OCI-M1 (cell line): ENCODE measurements at places on chromosomes 3 and 15.

DNA sequence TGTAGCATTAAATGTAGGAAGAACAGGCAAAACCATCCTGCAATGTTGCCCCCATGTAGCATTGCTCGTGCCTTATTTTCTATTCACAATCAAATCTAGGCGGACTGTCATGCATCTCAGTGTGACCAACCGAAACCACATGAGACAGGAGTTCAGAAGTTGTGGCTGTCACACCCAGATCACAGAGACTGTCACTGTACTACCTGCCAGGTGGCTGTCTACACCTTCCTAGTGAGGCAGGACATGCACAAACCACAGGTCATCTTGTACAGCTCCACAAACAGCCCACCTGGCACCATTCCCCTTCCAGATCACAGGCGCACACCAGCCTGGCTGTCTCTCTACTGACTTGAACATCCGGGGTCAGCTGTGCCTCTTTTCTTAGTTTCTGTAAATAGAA, 392.8 kb downstream of the OCA2 start:
- DNase-seq, result no peak

DNA sequence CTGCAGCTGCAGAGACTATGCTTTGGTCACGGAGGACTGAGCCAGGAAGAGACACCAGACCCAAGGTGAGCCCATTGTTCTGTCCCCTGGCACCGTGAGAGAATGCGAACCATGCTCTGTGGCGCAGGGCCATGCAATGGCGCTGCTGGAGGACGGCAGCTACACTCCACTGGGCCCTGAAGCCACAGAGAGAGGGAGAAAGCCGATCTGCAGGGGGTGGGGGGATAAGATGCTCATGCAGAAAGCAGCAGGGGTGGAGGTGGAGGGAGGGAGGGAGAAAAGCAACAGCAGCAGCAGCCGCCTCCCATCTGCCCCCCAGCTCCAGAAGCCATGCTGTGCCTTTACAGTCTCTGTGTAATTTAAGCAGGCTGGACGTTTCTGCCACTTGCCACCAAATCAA, 5.3 kb downstream of the BDH1 start:
- DNase-seq, result no peak

DNA sequence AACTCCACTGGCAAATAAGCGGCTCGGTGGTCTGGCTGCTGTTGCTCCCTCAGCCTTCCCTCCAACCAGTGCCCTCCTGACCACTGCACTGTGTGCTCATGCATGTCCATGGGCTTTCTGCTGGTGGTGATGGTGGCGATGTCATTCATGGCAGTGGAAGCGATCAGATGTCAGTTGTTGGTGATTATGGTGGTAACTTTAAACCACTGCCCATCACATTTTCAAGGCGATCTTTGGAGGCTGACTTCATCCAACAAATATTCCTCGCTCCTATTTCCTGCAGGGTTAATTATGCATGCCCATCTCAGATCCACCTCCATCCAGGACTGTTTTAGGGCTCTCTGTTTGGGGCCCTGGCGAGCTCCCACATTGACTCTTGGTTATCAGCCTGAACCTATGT, 13.4 kb upstream of the HCN4 start:
- DNase-seq, result no peak

GRCh38 chr3:73234354-73235014, 173.0 kb downstream of the EBLN2 start:
- no peak for DNase-seq

- no peak for DNase-seq
Measured at GRCh38 chr3:14537590-14538450, 2.3 kb downstream of the GRIP2 start.

DNA sequence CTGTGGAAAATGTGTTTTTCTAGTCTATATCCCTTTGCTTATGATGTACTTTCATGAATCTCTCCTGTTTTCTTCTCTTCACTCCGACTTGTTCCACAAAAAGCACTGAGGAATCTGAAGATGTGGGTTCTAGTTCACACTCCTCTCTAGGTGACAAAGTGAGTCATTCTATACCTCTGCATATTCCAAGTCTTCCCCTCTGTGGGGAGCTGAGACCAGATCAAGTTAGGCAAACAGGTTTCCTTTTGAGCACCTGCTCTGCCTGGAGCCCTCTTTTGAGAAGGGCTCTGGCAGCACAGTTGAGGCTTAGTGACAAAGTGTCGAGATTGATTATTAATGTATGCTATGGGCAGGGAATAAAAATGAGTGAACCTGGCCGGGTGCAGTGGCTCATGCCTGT, 82.4 kb upstream of the VGLL4 start:
- DNase-seq, result no peak

DNA sequence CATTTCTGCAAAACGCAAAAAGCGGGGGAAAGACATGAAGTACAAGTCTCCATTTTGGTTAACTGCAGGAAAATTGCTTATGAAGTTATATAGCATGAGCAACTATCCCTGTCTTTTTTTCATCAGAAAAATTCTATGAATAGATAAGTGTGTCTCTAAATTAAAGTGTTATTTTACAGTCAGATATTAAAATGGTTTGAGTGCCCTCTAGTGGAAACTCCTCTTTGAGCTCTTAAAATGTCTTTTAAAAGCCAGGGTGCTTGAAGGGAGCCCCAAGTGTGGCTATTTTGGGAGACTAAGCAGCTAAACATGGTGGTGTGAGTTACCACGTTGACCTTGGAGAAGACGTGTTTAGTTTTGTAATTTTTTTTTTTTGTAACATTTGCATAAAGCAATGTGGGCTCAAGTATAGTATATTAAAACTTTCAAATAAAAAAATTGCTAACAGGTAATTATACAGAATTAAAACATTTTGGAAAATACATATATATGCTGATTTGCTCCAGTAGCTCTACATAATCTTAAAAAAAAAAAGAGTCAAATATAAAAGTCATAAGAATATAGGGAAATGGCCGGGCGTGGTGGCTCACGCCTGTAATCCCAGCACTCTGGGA, 77.2 kb downstream of the PPP2R3A start:
- DNase-seq, result peak; percentile 70

DNA sequence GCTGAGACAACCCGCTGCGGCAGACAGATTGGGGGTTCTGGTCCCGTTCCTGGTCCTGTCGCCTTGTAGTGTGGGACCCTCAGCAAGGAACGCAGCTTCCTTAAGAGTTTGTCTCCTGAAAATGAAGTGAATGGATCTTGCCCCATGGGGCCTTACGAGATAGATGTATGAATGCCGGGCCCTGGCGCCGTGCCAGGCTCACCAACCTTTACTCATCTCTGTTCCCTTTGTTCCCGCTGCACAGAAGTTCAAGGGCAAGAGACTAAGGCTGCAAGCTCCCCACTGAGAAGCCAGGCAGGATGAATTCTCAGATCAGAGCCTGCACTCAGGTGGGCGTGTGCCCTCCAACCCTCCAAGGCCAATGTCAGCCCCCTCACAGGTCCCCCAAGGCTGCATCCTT, 162.7 kb upstream of the IQSEC1 start:
- no peak for DNase-seq

DNA sequence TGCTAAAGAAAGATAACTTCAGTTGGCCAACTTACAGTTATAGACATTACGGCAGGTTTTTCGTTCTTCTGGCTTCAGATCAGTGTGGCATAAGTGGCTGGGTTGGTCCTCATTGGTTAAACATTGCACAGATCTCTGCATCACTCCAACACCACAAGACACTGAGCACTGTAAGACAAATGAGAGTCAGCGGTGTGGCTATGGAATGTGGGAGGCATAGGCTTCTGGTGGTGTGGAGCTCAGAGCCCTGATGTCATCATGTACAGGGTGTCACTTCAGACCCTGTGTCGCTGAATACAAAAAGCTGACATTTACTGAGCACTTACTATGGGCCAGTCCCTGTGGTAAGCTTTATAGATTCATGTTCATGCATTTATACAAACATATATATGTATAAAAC, 146.0 kb downstream of the ADAMTS9 start:
- no peak for DNase-seq

DNA sequence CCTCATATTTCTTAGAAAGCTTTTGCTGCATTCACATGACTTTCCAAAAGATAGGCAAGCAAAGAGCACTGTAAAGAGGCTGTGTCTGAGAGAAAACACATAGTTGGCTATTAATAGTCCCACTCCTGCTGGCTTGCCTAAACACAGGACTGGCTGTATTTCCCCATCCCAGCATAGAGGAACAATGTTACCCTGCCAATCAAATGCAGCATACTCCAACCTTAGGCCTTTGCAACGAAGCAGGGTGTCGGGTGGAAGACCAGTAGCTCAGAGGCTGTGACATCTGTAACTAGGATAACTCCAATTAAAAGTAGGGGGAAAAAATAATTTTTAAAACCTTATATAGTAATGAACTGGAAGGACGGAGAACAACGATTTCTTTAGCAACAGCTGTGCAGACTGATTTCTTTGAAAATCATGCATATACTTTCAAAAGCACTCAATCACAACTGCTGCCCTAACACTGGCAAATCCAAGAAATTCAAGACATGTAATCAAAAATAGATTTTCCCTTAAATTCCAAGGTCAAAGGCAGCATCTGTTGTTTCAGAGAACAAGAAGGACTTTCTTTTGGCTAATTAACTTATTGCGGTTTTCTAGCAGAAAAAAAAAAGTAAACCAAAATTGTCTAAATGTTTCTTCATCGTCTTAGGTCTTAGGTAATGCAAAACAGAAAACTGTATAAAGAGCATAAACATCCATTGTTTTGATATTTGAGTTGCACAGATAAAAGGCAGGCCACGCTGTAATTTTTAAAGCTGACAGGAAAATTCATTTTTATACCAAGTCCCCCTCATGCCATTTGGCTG, 139.3 kb downstream of the TNIK start:
- DNase-seq, result no peak

- no peak for DNase-seq
Measured at GRCh38 chr3:142894493-142894892, 5.6 kb upstream of the PCOLCE2 start.

GRCh38 chr15:28123408-28124023, 24.4 kb upstream of the OCA2 start:
- peak; percentile 57 for DNase-seq

DNA sequence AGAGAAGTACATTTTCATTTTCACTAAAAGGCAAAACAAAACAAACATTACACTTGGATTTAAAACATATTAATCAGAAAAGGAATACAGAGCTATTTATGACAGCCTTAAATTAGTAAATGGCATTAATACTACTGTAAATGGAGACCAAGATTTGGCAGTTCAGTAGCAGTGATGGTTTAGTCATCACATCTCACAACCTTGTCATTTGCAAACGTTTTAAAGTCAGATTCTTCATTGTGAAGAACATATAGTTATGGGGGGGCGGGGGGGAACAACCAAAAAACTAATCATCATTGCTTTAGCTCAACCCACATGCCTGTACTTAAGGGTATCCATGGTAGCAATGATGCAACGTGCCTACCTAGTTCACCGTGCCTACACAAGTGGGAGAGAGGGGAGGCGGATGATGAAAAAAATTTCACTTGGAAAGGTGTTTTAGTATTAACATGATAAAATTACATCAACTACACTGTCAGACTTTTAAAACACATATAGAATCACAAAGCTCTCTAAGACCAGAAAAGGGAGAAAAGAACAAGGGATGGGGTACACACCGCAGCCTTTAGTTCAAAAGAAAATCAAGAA, 40.1 kb downstream of the DLG1 start:
- no peak for DNase-seq

- peak; percentile 40 for DNase-seq
Measured at GRCh38 chr15:64574301-64575017, 114.1 kb downstream of the ZNF609 start.

DNA sequence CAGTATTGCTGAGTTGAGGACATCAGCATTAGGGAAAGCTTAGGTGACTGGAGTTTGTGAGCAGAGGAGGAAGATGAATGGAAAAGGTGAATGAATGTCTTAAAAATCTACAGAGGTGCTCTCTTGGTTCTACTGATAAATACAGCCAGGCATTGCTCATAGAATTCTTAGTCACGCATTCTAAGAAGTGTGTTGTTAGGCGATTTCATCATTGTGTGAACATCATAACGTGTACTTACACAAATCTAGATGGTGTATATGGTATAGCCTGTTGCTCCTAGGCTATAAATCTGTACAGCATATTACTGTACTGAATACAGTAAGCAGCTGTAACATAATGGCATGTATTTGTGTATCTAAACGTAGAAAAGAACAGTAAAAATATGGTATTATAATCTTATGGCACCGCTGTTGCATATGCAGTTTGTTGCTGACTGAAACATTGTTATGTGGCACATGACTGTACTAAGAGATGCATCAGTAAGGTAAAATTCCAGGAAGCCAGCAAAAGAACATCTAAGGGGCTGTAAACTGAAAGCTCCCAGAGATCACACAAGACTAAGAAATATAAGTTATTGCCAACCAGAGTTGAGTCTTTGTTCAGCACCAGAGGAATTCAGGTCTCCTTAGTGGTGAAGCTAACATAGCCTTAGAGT, 42.9 kb upstream of the ASB14 start:
- DNase-seq, result peak; percentile 37

- no peak for DNase-seq
Measured at GRCh38 chr15:73724212-73724611, 28.9 kb downstream of the INSYN1 start.

GRCh38 chr15:78976691-78977090, 31.8 kb upstream of the CTSH start:
- DNase-seq, result no peak

DNA sequence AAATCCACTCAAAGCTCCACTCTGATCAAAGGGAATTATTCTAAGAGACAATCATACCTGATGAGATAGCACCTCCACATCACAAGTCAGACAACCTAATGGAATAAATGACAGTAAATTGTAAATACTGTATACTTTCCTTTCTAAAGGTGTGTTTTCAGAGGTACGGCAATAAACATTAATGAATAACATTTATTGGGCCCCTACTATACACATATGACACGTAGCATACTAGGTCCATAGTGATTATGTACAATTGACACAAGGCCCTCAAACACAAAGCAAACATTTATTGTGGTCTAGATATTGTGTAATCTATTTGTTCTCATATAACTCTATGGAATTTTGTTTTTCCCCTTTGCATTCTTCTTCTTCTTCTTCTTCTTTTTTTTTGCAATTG, 429.8 kb downstream of the FOXP1 start:
- DNase-seq, result no peak

GRCh38 chr15:60337076-60337475, 60.7 kb downstream of the ANXA2 start:
- DNase-seq, result no peak

GRCh38 chr3:194937882-194938321, 252.2 kb downstream of the FAM43A start:
- DNase-seq, result no peak
